ENCODE measurements at places on chromosomes 11 and 22.
A peak's percentile ranks its signal among the peaks of the same experiment; 100 is the strongest.

DNA sequence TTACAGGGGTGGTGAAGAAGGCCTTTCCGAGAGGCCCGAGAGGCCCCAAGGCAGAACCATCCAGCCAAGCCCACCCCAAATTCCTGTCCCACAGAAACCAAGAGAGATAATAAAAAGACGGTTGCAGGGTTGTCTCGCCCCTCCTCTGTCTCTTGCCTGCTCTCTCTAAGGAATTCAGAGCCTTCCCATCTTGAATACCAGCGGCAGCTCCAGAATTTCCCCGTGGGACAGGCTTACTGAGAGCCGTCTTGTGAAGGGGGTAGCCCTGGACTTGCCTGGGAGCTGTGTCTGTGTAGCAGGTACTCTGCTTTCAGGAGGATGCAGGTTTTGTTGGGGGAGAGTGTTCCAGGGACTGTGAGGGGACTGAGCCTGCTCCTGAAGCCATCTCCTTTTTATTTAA is 9.6 kb upstream of the EIF3D start:
- DNase-seq: no peak

DNA sequence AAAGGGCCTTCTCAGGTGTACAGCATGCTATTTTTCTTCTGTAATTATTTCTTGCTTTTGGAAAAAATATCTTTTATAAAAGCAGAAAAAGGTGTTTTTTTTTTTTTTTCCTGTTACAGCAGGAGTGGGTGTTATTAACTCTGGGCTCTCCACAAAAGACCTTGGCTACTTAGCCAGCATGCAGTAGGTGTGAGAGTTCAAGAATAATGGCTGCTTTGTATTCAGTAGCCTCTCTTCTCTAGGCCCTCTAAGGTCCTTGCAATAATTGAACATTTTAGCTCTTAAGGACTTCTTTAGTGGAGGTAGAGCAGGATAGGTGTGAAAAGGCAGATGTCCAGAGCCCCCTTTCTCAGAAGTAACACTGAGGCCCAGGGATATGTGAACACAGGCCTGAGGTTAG is 3.4 kb downstream of the ELF5 start:
- no peak for DNase-seq

GRCh38 chr11:80911666-80912065 is 1470.8 kb upstream of the TENM4 start:
- no peak for DNase-seq

GRCh38 chr11:65790902-65791650 is 4.2 kb downstream of the OVOL1 start:
- DNase-seq: no peak

DNA sequence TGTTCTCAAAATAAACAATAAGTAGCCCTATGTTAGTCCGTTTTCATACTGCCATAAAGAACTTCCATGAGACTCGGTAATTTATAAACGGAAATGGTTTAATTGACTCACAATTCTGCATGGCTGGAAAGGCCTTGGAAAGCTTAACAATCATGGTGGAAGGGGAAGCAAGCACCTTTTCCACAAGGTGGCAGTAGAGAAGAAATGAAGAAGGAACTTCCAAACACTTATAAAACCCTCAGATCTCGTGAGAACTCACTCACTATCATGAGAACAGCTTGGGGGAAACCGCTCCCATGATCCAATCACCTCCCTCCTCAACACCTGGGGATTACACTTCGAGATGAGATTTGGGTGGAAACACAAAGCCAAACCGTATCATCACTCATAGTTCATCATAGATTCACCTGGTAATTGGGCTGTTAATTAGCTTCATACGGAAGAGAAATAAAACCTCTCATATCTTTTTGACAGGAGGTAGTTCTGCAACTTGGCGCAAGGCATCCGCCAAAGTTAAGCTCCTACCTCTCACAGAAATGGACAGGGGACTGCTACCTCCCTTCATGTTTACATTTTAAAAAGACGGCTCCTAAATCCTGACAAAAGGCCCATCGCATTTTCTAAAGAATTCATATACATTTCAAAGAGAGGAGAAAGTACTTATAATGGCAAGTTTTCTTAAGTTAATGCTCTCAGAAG is 49.0 kb downstream of the MUC15 start:
- DNase-seq: no peak

DNA sequence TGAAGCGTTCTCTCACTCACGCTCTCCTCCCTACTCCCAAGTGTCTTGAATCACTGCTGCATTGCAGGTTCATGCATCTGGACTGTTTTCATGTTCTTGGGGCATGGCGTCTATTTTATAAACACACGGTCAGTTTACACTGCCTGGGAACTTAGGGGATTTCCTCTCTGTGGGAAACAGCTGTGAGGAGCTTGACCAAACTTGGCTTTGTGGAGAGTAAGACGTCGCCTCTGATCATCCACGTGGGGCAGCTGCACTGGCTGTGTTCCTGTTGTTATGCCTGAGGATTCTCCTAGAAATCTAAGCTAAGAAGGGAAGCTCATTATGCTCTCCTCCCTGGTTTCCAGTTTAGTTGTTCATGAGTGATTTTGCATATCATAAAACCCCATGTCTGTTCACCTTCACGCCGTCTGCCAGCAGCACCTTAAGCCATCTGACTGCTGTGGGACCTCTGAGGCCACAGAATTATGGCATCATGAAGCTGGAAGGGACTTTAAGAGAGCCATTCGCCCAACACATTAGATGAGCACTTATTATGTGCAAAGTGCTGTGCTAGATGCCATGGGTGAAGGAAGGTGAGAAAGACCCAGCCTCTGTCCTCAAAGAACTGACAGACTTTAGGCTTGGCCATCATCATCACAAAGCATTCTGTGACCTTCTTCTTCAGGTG is 38.8 kb upstream of the POU2AF1 start:
- DNase-seq: peak; percentile 32

GRCh38 chr11:124801014-124801413 is 808 bp upstream of the MSANTD2 start:
- no peak for DNase-seq

GRCh38 chr22:29987137-29987536 is 93.1 kb upstream of the HORMAD2 start:
- no peak for DNase-seq

DNA sequence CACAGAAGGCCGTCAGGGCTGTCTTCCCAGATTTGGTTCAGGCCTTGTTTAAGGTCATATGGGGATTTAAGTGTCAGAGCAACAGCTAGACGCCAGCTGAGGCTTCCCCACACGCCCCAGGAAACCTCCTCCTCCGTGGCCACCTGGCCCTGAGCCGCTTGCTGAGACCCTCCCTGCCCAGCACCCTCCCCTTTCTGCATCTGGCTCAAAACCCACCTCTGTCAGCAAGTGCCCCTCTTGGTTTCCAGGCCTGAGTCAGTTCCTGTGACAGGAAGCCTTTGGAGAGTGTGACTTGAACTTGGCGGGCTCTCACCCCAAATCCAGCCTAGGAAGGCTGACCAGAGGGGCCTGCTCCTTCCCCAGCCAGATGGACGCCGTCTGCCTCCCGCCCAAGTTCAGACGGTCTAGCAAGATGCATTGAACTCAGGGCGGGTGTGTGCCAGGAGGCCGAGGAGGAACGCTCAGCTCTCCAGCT is 561 bp downstream of the FXYD2 start:
- no peak for DNase-seq

- no peak for DNase-seq
These were observed 5.7 kb upstream of the SEPTIN3 start for GRCh38 chr22:41963453-41964111.

DNA sequence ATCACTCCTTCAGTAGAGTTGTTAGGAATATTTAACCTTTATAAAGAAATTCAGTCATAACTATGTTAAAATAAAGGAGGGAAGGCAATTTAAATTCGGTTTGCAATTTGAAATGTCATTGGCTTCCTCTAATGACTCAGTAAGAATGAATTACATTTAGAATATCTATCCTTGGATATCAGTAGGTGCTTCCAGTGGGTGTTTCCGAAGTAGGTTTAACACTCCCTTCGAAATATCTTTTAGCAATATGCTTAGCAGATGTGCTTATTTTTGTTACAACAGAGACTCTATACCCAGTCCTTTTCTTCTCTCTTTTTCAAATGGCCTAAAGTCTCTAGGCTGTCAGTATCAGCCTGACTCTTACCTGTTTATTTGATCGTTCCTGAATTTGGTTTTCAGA is 103.7 kb upstream of the RASSF10 start:
- DNase-seq: no peak

DNA sequence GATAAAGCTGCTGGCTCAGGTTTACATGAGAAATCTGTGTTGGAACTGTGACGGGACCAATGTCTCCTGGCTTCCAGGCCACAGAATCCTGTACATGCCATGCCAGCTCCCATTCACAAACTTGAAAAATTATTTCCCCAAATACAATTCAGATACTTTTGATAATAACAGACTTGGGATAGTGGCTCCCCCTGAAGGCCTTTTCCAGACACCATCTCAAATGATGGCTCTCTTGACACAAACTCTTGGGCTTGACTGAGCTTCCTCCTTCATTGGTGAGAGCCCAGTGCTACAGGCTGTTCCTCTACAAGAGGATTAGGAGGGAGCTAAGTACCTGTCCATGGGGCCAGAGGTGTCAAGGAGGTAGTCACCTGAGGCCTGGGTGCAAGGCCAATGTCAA is 104.7 kb upstream of the PAX6 start:
- DNase-seq: no peak

- DNase-seq: no peak
These were observed 80.8 kb upstream of the PITPNB start for GRCh38 chr22:27999876-28000275.

- no peak for DNase-seq
These were observed 5.2 kb downstream of the SRPRA start for GRCh38 chr11:126263489-126263888.

- DNase-seq: no peak
These were observed 198.2 kb downstream of the IGLL1 start for GRCh38 chr22:23381661-23382427.

GRCh38 chr11:16276251-16276650 is 80.1 kb downstream of the SOX6 start:
- no peak for DNase-seq

GRCh38 chr11:67516806-67517205 is 6.4 kb downstream of the CABP2 start:
- no peak for DNase-seq

DNA sequence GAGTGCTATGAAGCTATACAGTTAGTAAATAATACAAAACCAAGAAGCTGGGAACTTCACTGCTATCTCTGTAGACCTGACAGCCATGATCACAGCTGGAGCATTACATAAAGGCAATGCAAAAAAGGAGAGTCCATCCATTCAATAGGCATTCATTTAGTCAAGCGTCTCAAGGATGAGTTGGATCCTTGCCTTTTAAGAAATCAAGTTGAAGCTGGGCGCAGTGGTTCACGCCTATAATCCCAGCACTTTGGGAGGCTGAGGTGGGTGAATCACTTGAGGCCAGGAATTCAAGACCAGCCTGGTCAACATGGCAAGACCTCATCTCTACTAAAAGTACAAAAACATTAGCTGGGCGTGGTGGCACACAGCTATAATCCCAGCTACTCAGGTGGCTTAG is 48.1 kb upstream of the ALKBH3 start:
- no peak for DNase-seq

- DNase-seq: no peak
These were observed 428.7 kb downstream of the TBC1D22A start for GRCh38 chr22:47190957-47191670.

DNA sequence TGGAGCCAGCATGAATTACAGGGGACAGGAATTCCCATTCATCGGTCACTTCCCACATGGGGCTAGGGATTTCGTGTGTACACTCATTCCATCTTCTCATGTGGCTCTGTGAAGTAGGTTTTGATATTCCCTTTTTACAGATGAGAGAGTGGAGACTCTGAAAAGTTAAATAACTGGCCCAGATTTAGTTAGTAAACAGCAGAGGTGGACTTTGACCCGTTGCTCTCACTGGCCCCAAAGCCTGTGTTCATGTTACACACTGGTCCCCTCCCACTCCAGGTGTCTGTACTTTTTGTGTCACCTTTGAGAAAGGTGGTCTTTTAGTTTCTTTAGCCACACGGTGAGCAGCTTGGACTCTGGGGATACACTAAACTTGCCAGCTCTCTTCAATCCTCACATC is 108.5 kb downstream of the MICAL2 start:
- no peak for DNase-seq

DNA sequence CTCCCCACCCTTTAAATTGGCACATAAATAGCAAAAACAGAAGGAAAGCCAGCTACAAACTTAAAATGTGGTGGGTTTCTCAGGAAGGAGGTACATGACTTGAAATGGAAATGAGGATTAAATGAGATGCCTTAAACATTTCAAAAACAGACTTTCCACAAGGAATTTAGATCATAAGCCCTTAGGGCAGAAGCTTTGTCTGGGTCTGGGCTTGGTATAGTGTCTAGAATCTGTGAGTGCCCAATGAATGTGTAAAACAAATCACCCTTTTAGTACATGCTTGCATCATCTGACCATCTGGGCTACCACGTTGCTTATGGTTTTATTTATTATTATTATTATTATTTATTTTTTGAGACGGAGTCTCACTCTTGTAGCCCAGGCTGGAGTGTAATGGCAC is 37.1 kb upstream of the CREB3L1 start:
- DNase-seq: no peak

DNA sequence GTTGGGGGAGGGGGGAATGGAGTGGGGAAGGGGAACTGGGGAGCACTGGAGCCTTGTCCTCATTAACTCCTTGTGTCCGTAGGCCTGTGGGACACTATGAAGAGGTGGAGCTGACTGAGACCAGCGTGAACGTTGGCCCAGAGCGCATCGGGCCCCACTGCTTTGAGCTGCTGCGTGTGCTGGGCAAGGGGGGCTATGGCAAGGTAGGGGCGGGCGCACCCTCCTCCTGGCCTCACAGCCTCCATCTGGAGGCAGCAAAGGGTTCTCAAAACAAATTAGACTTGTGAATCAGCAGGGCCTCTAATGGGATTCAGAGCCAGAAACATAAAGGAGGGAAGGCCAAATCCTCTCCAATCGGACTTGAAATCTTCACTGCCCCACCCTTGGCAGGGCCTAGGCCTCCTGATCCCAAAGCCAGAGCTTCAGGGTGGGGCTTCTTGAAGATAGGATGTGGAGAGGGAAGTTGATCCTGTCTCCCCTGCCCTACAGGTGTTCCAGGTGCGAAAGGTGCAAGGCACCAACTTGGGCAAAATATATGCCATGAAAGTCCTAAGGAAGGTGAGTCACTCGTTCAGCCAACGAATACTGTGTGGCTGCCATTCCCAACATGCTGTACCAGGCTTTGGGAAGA is 859 bp downstream of the RPS6KB2 start:
- no peak for DNase-seq

Data from GM18507 (cell line).